ENCODE measurements at places on chromosomes 5 and 9. TPM values are rescaled to one million over a fixed set of nuclear protein-coding genes. Genes with fewer than 3 reads are reported as not detected.

- no peak overlapping the region for H3K4me3 ChIP-seq
- H3K36me3 ChIP-seq = no peaks in the 10 kb centered on the region
- H3K27ac ChIP-seq = no peak overlapping the region
- H3K4me1 ChIP-seq = no peaks in the 10 kb centered on the region
- DNase-seq = no peak
- no peaks in the 10 kb centered on the region for H3K27me3 ChIP-seq
These were observed 100.5 kb upstream of the FGF10 start for GRCh38 chr5:44489759-44490158.

PPP1R2B gene
- total RNA-seq = not detected

DNA sequence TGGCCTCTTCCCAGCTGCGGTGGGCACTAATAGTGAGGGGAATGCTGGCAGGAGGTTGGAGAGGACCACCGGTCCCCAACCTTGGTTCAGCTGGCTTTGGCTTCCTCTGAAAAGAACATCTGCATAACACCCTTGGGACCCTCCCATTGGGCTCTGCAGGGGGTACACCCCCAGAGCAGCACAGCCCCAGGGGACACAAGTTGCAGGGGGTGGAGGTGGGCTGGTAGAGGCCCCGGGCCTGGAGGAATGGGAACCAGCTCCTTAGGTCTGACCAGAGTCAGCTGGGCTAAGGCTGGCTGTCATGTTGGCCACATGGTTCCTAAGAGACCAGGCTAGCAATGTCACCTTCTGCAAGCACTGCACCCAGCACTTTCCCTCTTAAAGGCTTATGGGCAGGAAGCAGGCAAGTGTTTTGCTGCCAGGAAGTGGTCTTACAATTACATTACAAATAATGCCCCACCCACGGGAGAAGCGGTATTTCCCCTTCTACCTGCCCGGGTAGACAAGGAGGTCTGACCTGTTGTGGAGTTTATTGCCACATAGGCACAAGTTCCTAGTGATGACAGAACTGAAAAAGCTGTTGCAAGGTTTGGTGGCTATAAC lies 18.1 kb downstream of the GCNT4 start:
- H3K27me3 ChIP-seq = no peaks in the 10 kb centered on the region
- H3K27ac ChIP-seq = no peak overlapping the region
- H3K36me3 ChIP-seq = no peaks in the 10 kb centered on the region

TAF11L10 gene
- total RNA-seq = not detected

DNA sequence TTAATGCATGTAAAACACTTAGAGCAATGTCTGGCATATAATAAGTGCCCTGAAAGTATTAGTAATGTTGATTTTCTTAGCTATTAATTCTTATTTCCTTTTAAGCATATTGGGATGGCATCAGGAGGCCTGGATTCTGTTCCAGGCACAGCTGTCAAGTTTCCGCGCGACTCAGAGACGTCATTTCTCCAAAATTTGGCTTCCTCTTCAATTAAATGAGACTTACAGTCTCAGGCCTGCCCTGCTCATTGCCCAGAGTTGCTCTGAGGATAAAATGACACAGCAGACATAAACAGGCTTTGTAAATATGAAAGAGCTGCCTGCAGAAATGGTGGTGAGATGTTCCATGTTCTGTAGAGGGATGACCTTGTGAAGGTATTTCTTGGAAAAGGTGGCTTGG lies 159.8 kb upstream of the GLRA1 start:
- H3K27me3 ChIP-seq = no peaks in the 10 kb centered on the region
- DNase-seq = no peak
- no peak overlapping the region for H3K4me3 ChIP-seq
- H3K36me3 ChIP-seq = no peaks in the 10 kb centered on the region
- peaks cover 4% of the 10 kb centered on the region for H3K4me1 ChIP-seq
- H3K27ac ChIP-seq = no peak overlapping the region

GRCh38 chr5:34915856-34916192 lies 313 bp downstream of the BRIX1 start:
- H3K4me1 ChIP-seq = peaks cover 16% of the 10 kb centered on the region
- H3K4me3 ChIP-seq = no peak overlapping the region
- H3K27ac ChIP-seq = no peak overlapping the region
- peaks cover 6% of the 10 kb centered on the region for H3K27me3 ChIP-seq
- peaks cover 9% of the 10 kb centered on the region for H3K36me3 ChIP-seq
- DNase-seq = no peak

DNA sequence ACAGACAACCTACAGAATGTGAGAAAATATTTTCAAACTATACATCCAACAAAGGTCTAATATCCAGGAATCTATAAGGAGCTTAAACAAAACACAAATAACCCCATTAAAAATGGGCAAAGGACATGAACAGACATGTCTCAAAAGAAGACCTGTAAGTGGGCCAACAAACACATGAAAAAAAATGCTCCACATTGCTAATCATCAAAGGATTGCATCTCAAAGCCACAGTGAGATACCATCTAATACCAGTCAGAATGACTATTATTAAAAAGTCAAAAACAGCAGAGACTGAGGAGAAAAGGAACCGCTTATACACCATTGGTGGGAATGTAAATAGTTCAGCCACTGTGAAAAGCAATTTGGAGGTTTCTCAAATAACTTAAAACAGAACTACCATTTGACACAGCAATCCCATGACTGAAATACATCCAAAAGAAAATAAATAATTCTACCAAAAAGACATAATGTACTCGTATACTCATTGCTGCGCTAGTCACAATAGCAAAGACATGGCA lies 39.1 kb upstream of the C5orf63 start:
- H3K4me3 ChIP-seq = no peak overlapping the region
- H3K36me3 ChIP-seq = peaks cover 11% of the 10 kb centered on the region
- H3K27ac ChIP-seq = no peak overlapping the region
- H3K4me1 ChIP-seq = no peaks in the 10 kb centered on the region
- no peaks in the 10 kb centered on the region for H3K27me3 ChIP-seq

OR13J1 gene
- not detected for total RNA-seq

GRCh38 chr9:71604197-71605063 lies 163.9 kb downstream of the CEMIP2 start:
- no peaks in the 10 kb centered on the region for H3K4me1 ChIP-seq
- no peak overlapping the region for H3K4me3 ChIP-seq
- H3K36me3 ChIP-seq = no peaks in the 10 kb centered on the region

WWC1 gene
- total RNA-seq = 1.1 TPM

PPP3R2 gene
- 2.2 TPM for total RNA-seq

- H3K27me3 ChIP-seq = peaks cover 2% of the 10 kb centered on the region
- peaks cover 11% of the 10 kb centered on the region for H3K4me1 ChIP-seq
- H3K4me3 ChIP-seq = no peak overlapping the region
- no peak for DNase-seq
- H3K27ac ChIP-seq = no peak overlapping the region
- H3K36me3 ChIP-seq = peaks cover 3% of the 10 kb centered on the region
These were observed 245.8 kb downstream of the SPATA31D1 start for GRCh38 chr9:82234160-82234943.

- no peak overlapping the region for H3K27ac ChIP-seq
- peaks cover 7% of the 10 kb centered on the region for H3K4me1 ChIP-seq
- H3K4me3 ChIP-seq = no peak overlapping the region
- no peaks in the 10 kb centered on the region for H3K27me3 ChIP-seq
- no peak for DNase-seq
- H3K36me3 ChIP-seq = peaks cover 7% of the 10 kb centered on the region
These were observed 7.8 kb downstream of the UIMC1 start for GRCh38 chr5:176998828-176999227.

GRCh38 chr9:99368341-99369326 lies 146.6 kb downstream of the SEC61B start:
- peak; percentile 45 for DNase-seq
- H3K4me1 ChIP-seq = peaks cover 46% of the 10 kb centered on the region
- H3K36me3 ChIP-seq = peaks cover 8% of the 10 kb centered on the region
- peak overlapping the region; percentile 24 for H3K27ac ChIP-seq

GRCh38 chr9:99474186-99474585 lies 252.1 kb downstream of the SEC61B start:
- no peaks in the 10 kb centered on the region for H3K27me3 ChIP-seq
- DNase-seq = no peak
- no peaks in the 10 kb centered on the region for H3K4me1 ChIP-seq

MEF2C gene
- total RNA-seq = 134 TPM

DNA sequence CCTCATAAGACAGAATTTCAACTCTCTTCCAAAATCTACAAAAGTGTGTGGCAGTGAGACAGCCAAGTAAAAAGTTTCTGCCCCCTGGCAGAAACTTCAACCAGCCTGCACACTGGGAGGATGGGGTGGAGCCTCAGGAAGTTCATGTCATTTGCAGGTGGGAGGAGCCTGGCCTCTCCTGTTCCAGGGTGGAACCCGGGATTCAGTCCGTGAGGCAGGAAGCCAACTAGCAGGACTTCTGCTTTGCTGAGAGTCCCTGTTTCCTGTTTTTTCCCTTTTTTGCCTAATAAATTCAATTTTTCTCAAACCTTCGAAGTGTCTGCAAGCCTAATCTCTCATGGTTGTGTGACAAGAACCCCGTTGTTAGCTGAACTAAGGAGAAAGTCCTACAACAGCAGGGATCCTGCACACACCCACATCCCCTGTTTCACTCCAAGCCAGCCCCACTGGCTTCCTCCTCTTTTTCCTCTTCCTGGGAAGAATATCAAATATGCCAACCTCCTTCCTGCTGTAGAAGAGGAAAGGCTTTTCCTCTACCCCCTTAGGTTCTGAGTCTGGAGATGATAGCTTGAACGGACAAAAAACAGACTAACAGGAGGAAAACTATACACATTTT lies 69.3 kb downstream of the ALDH7A1 start:
- peak; percentile 42 for DNase-seq
- peaks cover 12% of the 10 kb centered on the region for H3K4me1 ChIP-seq
- H3K4me3 ChIP-seq = no peak overlapping the region
- H3K27ac ChIP-seq = peak overlapping the region; percentile 98

GRCh38 chr5:170287532-170287931 lies 10.0 kb downstream of the LCP2 start:
- H3K4me1 ChIP-seq = no peaks in the 10 kb centered on the region
- no peak for DNase-seq
- H3K36me3 ChIP-seq = peaks cover 87% of the 10 kb centered on the region
- H3K27ac ChIP-seq = no peak overlapping the region
- H3K4me3 ChIP-seq = peak overlapping the region; percentile 17

GRCh38 chr5:176891331-176891958 lies 7.7 kb downstream of the HK3 start:
- H3K4me3 ChIP-seq = no peak overlapping the region
- no peak for DNase-seq
- H3K27me3 ChIP-seq = peaks cover 11% of the 10 kb centered on the region
- peaks cover 5% of the 10 kb centered on the region for H3K4me1 ChIP-seq

- H3K27ac ChIP-seq = no peak overlapping the region
- DNase-seq = no peak
- no peaks in the 10 kb centered on the region for H3K4me1 ChIP-seq
- peaks cover 5% of the 10 kb centered on the region for H3K27me3 ChIP-seq
- no peaks in the 10 kb centered on the region for H3K36me3 ChIP-seq
These were observed 3.7 kb upstream of the WDR31 start for GRCh38 chr9:113343732-113344231.

TMEM8B gene
- total RNA-seq = 9.0 TPM

DNA sequence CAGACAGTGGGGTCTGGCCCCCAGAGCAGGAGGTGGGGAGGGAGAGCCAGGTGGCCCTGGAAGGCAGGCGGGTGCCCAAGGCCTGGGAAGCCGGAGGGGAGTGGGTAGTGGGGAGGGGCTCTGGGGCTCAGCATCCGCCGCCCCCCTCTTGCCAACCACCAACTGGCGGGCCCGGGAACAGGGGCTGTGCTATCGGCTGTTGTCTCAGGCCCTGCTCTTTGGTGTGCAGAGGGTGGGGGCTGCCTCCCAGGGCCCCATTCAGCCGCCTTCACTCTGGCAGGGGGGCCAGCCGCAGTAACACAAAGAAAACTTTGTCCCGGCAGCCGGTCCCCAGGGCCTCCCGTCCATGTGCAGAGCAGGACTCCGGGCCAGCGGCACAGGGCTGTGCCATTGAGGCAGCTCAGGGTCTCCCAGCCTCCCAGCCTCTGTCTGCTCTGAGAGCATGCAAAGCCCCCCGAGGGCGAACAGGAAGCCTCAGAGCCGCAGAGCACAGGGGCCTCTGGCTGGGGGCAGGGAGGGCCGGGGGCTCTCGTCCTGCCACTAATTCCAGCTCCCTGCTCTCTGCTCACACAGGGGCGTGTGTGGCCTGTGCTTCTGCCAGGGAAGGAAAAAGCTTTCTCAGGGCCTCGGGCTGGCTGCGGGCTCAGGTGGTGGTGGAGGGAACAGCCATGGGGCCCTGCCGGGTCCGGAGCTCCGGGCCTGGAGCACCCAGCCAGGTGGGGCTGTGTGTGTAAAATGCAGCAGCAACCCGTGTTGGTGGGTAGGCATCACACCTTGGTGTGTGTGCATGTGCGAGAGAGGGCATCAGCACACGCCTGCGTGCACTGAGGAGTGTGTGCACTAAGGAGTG lies 54.2 kb upstream of the NOTCH1 start:
- peaks cover 11% of the 10 kb centered on the region for H3K27me3 ChIP-seq
- no peak for DNase-seq
- H3K4me1 ChIP-seq = peaks cover 19% of the 10 kb centered on the region
- no peak overlapping the region for H3K4me3 ChIP-seq
- no peak overlapping the region for H3K27ac ChIP-seq

DNA sequence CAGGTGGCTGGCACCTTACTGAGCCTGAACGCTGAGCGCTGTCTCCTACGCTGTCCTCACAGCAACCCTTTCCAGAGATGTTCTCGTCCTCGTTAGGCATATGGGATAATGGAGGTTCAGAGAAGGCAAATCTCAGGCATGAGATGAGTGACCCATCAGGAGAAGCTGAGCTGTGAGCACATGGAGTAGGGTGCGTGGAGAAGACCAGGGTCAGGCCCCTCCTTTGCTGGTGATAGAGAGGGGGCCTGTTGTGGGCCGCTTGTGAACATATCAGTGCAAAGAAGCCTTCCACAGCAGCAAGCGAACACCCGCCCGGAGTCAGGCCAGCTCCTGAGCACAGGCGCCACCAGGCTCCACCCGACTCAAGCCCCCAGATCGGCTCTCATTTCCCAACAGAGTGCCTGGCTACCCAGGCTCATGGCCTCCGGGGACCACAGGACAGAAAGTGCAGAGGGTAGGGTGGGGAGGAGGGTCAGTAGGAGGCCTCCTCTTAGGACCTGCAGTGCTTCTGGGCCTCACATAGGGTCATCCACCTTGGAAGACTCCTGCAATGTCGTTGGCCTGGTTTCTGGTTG lies 15.0 kb upstream of the TIFAB start:
- no peak overlapping the region for H3K27ac ChIP-seq
- peaks cover 23% of the 10 kb centered on the region for H3K27me3 ChIP-seq
- H3K4me1 ChIP-seq = peaks cover 16% of the 10 kb centered on the region
- no peak overlapping the region for H3K4me3 ChIP-seq
- no peaks in the 10 kb centered on the region for H3K36me3 ChIP-seq

DNA sequence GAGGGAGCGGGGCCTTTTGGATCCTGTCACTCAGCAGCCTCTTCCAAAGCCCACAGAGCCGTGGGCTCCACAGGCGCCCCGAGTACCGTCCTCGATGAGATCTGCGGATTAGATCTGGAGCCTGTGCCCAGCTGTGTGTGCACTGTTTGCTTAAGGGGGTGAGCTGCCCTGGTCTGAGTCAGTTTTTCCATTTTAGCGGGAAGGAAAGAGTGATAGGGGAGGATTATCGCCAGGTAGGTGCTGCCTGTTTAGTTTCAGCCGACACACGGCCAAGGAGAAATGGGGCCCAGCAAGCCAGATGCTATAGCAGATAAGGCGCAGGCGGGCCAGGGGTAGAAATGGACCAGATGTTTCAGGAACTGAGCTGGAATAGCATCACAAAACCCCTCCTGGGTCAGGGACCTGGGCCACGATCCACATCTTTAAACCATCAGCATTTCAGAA lies 18.1 kb downstream of the COL5A1 start:
- no peak overlapping the region for H3K4me3 ChIP-seq
- no peaks in the 10 kb centered on the region for H3K36me3 ChIP-seq
- peaks cover 6% of the 10 kb centered on the region for H3K27me3 ChIP-seq
- H3K27ac ChIP-seq = no peak overlapping the region
- H3K4me1 ChIP-seq = no peaks in the 10 kb centered on the region

GRCh38 chr9:24382566-24382965 lies 163.1 kb downstream of the IZUMO3 start:
- no peak overlapping the region for H3K4me3 ChIP-seq
- DNase-seq = no peak
- no peaks in the 10 kb centered on the region for H3K36me3 ChIP-seq
- no peak overlapping the region for H3K27ac ChIP-seq
